ENCODE measurements at places on chromosomes 2 and 18.

- peak; percentile 52 for DNase-seq
Measured at GRCh38 chr2:42359965-42360483, 993 bp downstream of the COX7A2L start.

- no peak for DNase-seq
Measured at GRCh38 chr2:74915743-74916142, 42.7 kb upstream of the POLE4 start.

DNA sequence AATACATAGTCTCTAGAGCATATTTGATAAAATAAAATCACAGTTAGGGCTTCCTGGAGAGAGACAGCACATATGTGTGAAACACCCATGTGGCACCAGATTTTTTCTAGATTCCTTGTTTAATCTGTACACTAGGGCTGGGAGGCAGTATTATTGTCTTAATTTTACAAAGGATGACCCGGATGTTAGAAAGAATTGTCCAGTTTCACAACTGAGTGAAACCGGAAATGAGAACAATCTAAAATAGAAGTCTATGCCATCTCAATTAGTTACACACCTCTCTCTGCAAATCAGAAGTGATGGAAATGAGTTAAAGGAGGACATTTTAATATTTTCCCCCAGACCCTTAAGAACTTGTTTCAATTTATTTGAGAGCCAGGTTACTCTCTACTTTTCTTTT, 463.7 kb upstream of the DSEL start:
- DNase-seq, result no peak

DNA sequence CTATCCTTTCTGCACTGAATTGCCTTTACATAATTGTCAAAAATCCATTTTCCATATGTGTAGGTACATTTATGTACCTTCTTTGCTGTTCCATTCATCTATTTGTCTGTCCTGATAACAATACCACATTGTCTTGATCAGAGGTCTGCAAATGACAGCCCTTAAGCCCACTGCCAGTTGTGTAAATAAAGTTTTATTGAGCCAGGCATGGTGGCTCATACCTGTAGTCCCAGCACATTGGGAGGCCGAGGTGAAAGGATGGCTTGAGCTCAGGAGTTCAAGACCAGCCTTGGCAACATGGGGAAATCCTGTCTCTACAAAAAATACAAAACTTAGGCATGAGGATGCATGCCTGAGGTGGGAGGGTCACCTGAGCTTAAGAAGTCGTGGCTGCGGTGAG, 121.0 kb downstream of the TFCP2L1 start:
- no peak for DNase-seq

GRCh38 chr18:50694147-50694546, 125.7 kb downstream of the MRO start:
- DNase-seq, result no peak

DNA sequence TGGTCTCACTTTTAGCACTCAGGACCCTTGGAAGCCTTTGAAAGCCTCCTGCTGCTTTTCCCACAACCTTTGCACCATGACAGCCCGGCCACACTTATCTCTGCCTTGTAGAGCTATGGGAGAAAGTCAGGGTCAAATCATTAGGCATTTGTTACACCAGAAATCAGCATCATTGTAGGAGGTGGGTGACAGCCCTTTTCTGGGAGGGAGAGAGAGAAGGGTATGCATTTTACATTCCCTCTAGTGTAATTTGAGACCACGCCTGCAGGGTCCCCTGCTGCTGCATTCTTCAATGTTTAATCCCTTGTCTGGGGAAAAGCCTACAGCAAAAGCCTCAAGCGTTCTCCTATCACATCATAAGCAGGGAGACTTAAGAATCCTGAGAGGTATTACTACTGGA, 766.8 kb upstream of the FAM98A start:
- peak; percentile 64 for DNase-seq

DNA sequence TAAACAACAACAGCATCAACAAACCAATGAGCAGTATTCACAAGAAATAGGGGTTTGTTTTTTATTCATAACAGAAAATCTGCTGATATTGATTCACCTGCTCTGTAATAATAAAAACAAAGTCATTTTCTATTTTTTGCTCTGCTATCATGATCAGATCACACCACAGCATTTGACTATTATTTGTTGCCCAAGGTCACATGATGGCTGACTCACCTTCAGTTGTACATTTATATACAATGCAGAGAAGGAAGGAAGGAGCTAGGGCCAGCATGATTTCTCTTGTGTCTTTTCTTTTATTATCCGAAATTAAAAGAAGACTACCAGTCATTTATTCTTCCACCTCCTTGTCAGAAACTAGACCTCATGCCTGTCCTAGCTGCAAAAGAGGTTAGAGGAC, 1427.7 kb upstream of the CELF4 start:
- DNase-seq, result no peak

DNA sequence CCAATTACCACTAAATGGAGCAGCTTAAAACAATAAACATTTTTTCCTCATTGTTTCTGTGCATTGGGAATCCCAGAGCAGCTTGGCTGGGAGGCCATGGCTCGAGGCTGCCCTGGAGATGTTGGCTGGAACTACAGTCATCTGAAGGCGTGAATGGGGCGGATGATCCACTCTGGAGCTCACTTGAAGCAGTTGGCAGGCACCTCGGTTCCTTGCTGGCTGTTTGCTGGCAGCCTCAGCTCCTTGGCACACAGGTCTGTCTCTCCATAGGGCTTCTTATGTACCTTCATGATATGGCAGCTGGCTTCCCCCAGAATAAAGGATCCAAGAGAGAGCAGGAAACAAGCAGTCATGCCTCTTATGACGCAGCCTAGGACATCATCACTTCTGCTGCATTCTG, 227.0 kb upstream of the COPS8 start:
- no peak for DNase-seq

- DNase-seq, result no peak
Measured at GRCh38 chr2:42442774-42443173, 51.0 kb downstream of the KCNG3 start.

- peak; percentile 87 for DNase-seq
Measured at GRCh38 chr2:64453770-64454385, at the start of gene LGALSL. Gene LGALSL (plus strand): TSS chr2:64454162. CDS start chr2:64454546, 384 bp downstream.

- DNase-seq, result no peak
Measured at GRCh38 chr2:168469281-168469988, 13.4 kb downstream of the CERS6 start.

DNA sequence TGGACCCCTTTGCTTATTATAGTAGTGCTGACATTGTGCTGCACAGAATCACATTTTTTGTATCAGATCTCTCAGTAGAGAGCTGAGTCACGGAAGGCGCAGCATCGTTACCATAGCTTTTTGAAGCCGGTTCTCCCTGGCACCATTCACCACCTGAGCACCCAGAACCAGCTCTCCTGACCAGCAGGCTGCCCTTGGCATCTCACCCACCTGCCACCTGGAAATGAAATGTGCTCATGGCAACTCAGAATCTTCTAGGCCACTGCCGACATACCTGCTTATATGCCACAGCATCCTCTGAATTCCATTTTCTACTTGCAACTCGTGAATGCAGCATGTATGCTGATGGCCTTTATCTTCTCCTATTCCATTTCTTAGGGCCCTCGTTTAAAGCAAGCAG, 62.7 kb downstream of the COA5 start:
- no peak for DNase-seq

DNA sequence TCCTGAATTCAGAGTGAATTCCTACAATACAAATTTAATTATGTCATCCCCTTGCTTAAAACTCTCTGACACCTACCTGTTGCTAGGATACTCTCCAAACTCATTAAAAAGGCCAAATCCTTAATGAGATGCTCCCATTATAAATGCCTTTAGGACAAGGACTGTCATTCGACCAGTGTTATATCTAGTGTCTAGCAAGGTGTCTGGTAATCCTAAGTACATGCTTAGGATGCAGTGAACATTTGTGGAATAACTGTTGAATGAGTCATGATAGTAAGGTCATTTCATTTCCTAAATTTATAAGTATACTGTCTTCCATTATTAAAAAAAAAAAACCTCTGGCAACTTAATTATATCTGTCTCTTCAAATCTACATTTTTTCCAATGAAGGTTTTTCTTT, 588.9 kb upstream of the NRXN1 start:
- no peak for DNase-seq

GRCh38 chr2:36486521-36487044, 111.4 kb downstream of the FEZ2 start:
- DNase-seq, result no peak

DNA sequence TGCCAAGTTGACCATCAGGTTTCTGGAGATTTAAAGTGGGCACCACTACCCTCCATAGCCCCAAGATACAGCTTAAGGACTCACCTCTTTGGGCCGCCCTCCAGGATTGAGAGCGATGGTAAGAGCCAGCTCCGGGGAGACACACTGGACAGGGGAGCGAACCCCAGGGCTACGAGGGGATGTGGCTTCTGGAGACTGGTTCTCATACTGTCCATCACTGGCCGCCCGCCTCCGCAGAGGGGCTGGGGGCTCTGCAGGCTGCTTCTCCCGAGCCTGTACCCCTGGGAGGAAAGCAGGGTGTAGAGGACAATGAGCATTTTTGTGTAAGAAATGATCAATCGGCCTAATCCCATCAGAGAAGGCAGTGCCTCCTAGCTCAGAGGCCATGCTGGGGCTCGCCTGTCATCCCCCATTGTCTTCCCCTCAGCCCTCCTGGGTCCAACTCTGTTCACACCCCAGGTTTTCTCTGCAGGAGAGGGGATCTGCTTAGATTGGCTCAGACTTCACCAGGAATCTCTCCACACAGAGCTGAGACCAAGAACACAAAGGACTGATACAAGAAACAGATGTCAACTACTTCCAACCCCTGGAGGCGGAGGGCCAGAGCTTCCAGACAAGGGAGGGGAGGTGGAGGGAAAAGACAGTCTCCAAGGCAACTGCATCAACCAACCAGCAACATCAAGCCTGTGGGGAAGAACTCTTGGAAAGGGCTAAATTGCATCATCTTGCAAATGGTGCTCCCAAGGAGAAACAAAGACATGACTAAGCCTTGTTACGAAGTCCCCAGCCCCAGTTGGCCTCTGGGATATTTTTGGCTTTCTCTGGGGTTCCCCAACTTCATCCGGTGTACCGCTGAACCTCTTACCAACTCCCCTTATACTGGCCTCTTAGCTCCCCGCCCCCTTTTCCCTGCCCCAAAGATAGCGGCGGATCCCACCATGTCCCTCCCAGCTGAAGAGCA, 166.6 kb downstream of the TNS1 start:
- DNase-seq, result peak; percentile 60

GRCh38 chr18:63004466-63005089, 289.2 kb downstream of the PHLPP1 start:
- no peak for DNase-seq

GRCh38 chr18:11577271-11578112, 31.9 kb upstream of the SLC35G4 start:
- DNase-seq, result no peak

GRCh38 chr2:156892467-156893281, 364.8 kb upstream of the GALNT5 start:
- peak; percentile 81 for DNase-seq

DNA sequence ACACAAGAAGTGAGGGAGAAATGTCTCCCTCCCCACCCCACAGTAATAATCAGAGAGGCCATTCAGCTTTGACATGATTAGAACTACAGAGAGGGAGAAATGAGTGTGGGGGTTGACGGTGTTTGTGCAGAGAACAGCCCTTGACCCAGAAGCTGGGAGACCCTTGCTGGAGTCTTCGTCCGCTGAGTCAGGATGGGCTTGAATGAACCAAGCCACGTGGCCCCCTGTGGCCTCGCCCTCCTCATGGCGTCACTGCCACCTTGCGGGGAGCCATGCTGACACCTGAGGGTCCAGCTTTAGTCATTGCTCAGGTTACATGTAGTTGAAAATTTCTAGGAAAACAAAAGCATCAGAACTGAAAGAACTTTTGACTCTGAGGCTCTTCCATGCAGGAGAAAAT, 101.2 kb downstream of the DGKD start:
- no peak for DNase-seq

GRCh38 chr2:240451108-240451611, 15.7 kb downstream of the GPC1 start:
- no peak for DNase-seq

- no peak for DNase-seq
Measured at GRCh38 chr2:231053846-231054245, 2.8 kb upstream of the PSMD1 start.

GRCh38 chr2:120854014-120854620, 118.4 kb downstream of the GLI2 start:
- DNase-seq, result no peak

DNA sequence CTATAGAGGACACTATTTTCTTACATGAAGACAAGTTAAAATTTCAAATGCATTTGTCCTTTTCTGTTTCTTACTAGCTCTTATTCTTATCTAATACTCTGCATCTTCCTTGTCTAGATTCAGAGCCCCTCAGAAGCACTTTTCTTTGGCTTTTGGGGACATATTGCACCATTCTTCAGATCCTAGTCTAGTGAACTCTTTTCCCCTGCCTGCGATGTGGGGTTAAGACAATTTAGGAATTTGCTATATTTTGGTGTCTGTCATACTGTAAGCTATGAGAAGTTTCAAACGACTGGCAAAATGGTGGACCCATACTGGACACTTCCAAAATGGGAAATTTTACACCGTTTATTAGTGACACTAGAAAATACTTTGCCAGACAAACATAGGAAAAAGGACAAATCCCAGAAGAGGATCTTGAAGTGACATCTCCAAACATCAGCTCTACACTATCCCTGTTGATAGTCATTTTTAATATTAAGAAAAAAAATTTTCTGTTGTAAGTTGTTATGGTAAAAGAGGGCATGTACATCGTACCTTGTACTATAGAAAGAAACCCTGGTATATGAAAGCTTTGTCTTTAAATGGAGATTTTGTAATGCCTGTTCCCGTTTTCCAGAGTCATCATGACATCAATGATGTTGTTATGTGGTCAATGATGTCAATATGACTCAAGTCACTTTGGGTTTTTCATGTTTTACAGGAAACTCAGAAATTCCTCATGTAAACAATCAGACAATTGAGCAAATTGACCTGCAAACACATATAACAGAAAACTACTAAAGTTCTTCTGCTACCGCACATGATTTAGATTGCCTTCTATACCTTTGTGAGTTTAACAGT, 4.4 kb upstream of the KYNU start:
- no peak for DNase-seq

DNA sequence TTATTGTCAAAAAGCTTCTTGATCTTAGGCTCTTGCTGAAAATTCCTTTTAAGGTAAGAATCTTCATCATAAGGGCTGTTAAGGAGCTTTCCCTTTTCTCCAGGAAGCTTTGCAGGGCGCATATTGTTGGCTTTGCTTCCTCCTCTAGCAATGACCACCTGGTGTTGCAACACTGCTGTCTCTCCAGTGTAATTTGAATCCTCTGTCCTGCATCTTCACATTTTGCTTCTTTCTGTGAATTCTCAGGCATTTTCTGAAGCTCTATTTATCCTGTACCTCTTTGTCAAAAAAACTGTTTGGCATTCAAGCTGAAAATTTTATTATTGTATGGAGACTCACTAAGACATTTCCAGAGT, 533.1 kb upstream of the CHAC2 start:
- no peak for DNase-seq

GRCh38 chr2:201402651-201403562, 45.8 kb upstream of the FLACC1 start:
- peak; percentile 45 for DNase-seq
